Epithelial cell of esophagus (primary cell): ENCODE measurements at places on chromosomes 5 and 9.

DNA sequence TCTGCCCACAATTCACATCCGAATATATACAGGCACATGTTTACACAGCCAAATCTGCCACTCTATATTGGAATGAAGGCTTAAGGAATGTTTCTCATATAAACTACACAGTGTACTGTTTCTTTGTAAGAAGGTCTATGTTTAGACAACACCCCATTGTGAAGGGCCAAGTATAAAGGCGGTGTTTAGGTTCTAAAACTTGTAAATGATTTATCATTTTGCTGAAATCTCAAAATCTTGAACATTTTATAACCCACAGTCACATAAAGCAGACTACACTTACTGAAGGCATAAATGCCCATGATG, 94.0 kb downstream of the ZNF608 start:
- no peak for DNase-seq

- no peak for DNase-seq
Observed at GRCh38 chr9:133361507-133362092, 5.2 kb downstream of the SURF2 start.

GRCh38 chr9:128304136-128304970, 17.9 kb downstream of the TRUB2 start:
- DNase-seq = no peak

GRCh38 chr9:18361646-18362045, 112.3 kb upstream of the ADAMTSL1 start:
- no peak for DNase-seq

- DNase-seq = no peak
Observed at GRCh38 chr9:88915916-88916315, 75.4 kb upstream of the S1PR3 start.

- DNase-seq = no peak
Observed at GRCh38 chr5:64312491-64312890, 146.8 kb downstream of the RNF180 start.

GRCh38 chr5:16897800-16898199, 38.3 kb downstream of the MYO10 start:
- no peak for DNase-seq

DNA sequence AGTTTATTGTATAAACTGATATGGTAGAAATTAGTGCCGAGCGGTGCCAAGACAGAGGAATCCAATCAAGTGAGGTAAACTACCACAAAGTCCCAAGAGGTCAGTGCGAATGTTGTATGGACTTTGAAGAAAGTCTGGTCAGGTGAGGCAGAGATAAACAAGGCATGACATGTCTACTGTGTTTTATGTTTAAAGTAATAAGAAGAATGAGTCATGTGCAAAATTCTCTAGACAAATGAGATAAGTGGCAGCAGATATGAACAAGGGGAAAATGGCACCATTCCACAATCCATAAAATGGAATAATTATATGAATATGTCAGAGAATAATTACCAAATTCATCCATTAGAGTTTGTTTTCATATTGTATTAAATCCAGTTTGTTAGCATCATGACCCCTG, 364.1 kb upstream of the CCNH start:
- peak; percentile 53 for DNase-seq

GRCh38 chr5:142906863-142907671, 136.9 kb downstream of the ARHGAP26 start:
- no peak for DNase-seq

DNA sequence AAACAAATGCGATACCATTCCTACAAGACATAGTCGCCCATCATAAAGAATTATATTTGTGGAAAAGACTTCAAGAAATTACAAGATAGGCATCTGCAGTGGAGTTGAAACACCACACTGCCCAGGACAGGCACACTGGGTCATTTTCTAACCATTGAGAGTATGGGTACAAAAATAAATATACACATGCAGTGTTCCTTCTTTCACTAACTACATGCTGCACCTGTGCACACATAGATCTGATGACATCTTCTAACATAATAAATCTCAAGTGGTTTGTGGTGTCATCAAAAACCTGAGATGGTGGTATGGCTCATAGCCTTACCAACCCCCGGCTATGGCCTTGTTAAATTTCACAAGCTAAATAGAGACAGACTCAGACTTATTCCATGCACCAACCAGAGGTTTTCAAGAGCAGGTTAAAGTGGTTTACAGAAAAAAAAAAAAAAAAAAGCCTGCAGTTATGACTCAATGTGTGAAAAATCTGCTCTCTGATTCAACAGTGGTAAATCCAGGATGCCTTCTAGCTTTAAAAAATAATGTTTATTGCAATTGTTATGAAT, 12.4 kb upstream of the NFIB start:
- peak; percentile 76 for DNase-seq

DNA sequence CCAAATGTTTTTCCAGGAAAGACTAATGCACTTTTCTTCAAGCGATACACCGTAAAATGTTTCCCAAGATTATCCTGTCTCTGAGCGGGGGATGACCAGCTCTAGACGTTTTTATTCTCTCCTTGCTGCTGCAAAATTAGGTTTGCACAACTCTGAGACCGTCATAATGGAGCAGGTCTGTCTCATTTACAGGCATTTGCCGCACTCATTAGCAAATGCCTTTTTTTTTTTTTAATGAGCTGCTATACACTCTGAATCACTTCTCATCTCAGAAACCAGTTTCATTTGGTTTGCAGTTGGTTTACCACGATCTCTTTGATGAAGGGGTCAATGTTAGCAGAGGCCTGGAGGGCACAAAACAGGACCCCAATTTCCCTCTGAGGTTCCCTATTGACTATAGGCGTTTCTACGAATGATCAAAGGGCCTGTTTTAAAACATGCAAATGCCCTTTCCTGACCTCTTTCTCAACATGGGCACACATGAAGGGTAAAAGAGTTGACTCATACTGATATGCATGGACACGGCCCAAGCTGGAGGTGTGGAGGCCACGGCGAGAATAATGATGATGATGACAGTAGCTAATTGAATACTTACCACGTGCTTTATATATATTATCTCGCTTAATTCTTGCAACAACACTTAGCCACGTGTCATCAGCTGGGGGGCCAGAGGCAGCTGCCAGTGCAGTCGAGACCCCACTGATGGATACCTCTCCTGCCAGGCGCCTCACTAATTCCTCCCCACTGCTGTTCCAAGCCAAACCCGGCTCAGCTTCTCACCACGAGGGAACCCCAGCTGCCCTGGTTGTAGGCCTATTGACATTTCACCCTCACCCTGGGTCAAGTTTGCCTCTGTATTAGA, 89.9 kb upstream of the PTCH1 start:
- no peak for DNase-seq

- DNase-seq = no peak
Observed at GRCh38 chr5:1294835-1295649, at the start of gene TERT. Gene TERT, minus strand, starts transcription at chr5:1295068. Its CDS starts 79 bp downstream, at chr5:1294989.
